Astrocyte of the spinal cord (primary cell): ENCODE measurements at places on chromosomes 6 and 20.

- DNase-seq = peak; percentile 66
These were observed 57.4 kb downstream of the SLC24A3 start for GRCh38 chr20:19269737-19270340.

- DNase-seq = no peak
These were observed 427 bp upstream of the NFKBIE start for GRCh38 chr6:44265722-44266233.

DNA sequence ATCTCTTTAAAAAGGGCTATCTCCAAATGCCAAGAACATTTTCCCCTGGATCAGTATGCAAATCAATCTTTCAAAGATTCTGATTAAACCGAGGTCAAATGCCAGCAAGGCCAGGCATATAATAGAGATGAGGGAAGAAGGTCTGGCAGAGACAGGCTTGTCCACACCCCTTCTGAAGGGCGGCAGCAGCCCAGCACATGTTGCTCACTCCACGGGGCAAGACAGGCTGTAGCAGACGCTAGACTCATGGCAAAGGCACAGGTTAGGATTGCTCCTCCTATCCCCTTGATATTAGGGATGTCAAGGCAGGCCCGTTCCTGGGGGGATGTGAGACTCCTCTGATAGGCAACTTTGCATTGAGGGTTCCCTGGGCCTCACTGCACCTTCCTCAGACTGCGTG lies 104.7 kb upstream of the RIN2 start:
- DNase-seq = no peak

DNA sequence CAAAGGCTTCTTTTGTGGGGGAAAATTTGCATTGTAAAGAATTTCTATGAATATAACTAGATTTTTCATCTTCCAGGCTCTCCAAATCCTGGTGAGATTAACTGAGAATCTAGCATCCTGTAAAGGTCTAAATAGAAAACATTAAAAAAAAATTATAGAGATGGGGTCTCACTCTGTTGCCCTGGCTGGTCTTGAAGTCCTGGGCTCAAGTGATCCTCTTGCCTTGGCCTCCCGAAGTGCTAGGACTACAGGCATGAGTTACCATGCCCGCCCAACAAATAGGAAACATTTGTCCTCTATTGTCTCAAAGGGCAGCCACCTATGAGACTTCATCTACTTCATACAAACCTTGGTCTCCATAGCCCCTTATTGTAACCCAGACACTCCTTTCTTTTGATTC lies 25.2 kb upstream of the NCOA3 start:
- no peak for DNase-seq

DNA sequence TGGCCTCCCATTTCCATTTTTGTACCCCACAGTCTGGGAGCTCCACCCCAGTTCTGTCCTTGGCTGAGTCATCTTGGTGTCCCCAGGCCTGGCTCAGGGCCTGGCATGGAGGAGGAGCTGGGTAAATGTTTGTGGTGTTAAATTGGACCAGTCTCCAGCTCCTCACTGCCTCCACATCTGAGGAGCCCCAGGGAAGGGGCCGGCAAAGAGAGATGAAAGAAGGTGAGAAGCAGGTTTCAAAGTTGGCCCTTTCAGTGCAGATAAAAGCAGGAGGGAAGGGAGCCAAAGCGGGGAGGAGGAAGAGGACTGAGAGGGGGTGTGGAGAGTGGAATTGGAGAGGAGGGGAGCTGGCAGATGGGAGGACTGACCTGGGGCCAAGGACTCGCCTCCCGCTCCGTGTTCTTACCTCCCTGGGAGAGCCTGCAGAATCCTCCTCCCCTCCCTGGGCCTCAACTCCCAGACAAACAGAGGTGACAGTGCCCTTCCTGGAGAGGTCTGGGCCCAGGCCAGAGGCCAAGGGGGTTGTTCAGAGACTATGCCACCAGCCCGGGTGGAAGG lies 89.0 kb downstream of the CD40 start:
- no peak for DNase-seq

DNA sequence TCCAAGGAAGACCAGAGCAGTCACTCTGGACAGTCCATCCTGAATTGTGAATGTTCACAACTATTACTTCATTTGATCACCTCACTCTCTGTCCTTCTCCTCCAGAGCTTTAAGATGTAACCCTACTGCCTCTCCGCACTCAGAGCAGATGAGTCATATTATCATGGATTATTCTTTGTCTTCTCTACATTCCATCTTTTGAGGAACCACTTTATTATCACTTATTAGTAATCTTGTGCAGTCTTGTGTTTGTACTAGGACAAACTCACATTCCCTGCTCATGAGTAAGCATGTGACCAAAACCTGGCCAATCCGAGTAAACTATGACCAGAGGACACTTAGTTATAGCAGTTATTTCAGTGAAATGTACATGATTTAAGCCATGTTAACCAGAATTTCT lies 401.5 kb upstream of the ADGRB3 start:
- peak; percentile 40 for DNase-seq

DNA sequence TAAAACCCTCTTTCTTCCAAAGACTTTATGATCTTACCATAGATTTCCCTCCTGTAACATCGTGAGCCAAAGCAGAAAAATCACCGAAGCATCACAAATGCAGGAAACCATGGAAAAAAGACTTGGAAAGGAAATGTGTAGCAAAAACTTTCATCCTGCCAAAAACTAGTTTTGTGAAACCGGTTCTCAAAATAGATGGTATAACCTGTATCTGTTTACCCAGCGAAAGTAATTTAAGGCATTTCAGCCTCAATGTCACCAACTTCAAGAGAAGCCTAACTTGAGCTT lies 213.9 kb downstream of the ZNF217 start:
- no peak for DNase-seq

DNA sequence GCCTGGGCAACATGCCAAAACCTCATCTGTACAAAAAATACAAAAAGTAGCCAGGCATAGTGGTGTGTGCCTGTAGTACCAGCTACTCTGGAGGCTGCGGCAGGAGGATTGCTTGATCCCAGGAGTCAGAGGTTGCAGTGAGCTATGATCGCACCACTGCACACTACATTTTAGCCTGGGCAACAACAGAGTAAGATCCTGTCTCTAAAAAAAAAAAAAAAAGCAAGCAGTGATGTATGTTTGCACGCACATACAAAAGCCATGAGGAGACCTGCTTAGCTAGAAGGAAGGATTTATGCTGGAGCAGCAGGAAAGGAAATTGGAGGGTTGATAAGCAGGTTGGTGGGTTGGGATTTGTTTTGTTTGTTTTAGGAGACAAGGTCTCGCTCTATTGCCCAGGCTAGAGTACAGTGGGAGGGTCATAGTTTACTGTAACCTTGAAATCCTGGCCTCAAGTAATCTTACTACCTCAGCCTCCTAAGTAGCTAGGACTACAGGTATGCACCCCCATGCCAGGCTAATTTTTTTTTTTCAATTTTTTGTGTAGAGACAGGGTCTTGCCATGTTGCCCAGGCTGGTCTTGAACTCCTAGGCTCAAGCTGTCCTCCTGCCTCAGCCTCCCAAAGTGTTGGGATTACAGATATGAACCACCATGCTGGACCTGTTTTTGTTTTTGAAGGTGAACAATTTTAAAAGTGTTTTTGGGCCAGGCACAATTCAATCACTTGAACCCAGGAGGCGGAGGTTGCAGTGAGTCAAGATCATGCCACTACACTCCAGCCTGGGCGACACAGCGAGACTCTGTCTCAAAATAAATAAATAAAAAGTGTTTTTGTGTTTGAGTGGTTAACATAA lies 4.0 kb downstream of the ZSWIM3 start:
- no peak for DNase-seq

DNA sequence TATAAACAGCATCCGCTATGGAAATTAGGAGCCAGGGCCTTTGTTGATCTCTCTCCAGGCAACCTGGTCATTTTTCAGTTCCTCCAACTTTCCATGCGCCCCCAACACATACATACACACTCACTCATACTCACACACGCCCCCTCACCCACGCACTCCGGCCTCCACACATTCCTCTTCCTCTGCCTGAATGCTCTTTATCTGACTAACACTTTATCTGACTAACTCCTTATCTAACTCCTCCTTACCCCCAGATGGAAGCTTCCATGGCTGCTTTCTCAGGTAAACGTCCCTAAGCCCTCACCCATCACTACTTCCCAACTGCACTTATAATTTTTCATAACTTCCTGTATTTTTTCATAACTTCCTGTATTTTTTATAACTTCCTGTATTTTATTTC lies 17.4 kb downstream of the CASS4 start:
- DNase-seq = peak; percentile 67

DNA sequence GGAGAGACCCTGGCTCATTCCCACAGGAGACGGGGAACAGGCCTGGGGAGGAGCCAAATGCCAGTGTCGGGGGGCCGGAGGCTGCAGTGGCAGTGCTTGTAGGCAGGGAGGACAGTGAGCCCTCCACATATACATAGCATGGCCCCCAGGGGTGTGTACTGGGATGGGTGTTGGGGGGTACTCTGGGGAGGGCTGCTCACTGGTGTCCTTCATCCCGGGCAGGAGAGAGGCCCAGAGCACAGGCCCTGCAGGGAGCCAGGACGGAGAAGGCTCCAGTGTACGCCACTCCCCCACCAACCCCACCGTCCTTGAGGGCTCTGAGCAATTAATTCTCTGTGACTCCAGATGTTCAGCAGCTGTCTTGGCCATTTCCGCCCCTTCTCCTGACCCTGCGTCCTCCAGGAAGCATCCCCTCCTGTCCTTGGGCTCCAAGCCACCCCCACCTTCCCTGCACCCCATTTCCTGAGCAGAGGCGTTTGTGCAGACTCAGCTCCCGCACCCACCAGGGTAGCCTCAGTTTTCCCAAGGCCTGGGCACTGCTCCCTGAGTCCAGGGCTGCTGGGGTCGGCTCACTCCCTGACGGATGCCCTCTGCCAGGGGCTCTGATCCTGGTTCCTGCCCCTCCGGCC lies 3.4 kb upstream of the ABHD16B start:
- DNase-seq = peak; percentile 35

DNA sequence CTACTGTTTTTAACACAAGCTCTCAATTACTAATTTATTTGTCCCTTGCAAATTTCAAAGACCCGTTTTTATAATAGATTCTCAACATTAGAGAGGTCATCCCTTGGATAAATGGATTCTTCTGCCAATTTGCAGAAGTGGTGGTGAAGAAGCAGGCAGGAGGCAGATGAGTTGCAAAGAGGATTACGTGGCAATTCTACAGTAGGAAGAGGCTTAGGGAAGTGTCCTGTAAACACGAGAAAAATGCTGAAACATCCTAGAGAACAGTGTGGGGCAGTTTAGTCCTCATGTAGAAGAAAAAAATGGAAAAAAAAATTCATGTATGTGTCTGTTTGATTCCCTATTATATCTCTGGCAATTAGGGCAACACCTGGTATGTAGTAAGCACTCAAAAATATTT lies 87.6 kb downstream of the BMP2 start:
- DNase-seq = no peak

DNA sequence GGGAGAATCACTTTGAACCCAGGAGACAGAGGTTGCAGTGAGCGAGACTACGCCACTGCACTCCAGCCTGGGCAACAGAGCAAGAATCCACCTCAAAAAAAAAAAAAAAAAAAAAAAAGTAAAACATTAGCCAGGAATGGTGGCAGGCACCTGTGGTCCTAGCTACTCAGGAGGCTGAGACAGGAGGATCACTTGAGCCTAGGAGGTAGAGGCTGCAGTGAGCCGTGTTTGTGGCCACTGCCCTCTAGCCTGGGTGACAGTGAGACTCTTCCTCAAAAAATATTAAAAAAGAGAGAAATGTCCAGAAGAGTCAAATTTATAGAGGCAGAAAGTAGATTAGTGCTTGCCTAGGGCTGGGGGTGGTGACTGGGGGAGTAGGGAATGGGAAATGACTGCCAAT lies 6.8 kb upstream of the PIGU start:
- no peak for DNase-seq

GRCh38 chr20:24836041-24836533 lies 113.0 kb upstream of the CST7 start:
- DNase-seq = no peak

- DNase-seq = peak; percentile 88
These were observed 106.4 kb upstream of the CARMIL1 start for GRCh38 chr6:25172819-25173218.

DNA sequence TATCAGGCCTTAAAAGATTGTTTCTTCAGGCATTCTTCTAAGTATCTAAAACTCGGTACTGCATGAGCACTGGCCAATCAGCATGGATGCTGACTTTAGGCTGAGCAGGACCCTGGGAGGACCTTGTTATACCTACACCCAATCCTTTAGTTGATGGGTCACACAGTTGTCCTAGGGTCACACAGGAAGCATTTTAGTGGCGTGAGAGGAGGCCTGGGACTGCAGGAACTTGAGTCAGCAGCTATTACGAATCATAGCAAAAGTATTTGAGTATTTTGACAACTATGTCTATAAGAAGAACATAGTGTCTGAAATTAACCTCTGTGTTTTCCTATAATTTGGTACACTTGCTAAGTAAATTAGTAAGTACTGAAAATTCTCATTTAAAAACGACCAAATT lies 741.4 kb downstream of the HACE1 start:
- peak; percentile 62 for DNase-seq

GRCh38 chr20:3857405-3857804 lies 10.8 kb downstream of the MAVS start:
- DNase-seq = no peak

DNA sequence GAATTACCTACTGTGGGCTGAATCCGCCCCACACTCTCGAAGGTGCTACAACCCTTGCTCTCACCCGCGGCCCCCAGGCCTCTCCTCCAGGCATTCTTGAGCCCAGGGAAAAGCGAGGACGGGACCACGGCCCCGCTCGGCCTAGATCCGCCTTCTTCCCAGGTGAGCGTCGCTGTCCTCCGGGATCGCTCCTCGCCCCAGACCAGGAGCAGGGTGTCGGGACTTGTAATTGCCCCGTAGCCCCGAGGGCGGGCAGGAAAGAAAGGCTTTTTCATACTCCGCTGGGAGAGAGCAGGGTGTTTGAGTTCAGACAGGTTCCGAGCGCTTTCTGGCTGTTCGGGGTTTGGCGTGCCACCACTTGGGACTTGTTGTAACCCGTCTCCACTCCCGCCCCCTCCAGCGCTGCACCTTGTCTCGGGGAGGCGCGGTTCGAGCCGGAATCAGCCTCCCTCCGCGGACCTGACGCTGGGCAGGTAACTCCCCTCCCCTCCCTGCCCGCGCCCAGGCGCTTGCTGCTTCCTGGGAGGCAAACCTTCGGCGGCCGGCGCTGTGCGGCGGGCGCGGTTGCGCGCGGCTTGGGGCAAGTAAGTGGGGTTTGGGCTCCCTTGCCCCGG lies at the start of gene FAM83B:
TSS of gene FAM83B (plus strand) at position 529 of the 614 bp plus-strand sequence. CDS start 23,476 bp downstream, outside the sequence.
- DNase-seq = no peak
